ENCODE measurements at places on chromosomes 12 and 14. TPM values are rescaled to one million over a fixed set of nuclear protein-coding genes. Genes with fewer than 3 reads are reported as not detected.

GRCh38 chr14:69083181-69083580 is 69.7 kb downstream of the DCAF5 start:
- DNase-seq: no peak

DNA sequence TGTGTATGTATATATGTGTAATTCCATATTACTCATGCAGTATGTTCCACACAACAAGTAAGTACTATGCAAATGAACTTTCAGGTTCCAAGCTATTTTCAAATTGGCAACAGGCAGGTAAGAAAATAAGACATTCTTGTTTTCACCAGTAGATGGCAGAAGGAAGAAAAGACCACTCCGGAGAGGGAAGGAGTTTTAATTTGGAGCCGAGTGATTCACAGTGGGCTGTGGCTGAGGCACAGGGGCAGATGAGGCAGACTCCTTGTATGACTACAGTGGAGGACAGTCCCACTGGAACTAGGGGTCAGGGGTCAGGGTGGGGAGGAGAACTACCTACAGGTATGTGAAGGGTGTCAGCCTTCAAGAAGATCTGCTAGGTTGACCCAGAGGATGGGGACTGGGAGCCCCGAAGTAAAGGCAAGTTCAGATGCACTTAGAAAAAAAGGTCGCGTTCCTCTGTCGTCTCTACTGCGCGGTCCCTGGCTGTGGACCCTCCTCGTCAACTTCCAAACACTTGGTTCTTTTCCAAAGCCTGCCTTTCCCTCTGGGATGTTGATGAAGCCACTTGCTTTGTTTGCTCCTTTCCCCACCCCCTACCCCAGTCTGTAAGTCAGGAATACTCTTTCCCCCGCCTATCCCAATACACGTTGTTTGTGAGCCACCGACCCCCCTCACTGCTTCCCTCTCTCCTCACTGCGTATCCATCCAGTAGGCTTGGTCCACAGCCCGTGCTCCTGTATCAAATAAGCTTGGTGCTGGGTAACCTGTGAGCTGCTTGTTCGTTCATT is 24.1 kb downstream of the DDX47 start:
- DNase-seq: no peak

The LTB4R gene
- 35.1 TPM for total RNA-seq

The SMOC1 gene
- total RNA-seq: 9.8 TPM

DNA sequence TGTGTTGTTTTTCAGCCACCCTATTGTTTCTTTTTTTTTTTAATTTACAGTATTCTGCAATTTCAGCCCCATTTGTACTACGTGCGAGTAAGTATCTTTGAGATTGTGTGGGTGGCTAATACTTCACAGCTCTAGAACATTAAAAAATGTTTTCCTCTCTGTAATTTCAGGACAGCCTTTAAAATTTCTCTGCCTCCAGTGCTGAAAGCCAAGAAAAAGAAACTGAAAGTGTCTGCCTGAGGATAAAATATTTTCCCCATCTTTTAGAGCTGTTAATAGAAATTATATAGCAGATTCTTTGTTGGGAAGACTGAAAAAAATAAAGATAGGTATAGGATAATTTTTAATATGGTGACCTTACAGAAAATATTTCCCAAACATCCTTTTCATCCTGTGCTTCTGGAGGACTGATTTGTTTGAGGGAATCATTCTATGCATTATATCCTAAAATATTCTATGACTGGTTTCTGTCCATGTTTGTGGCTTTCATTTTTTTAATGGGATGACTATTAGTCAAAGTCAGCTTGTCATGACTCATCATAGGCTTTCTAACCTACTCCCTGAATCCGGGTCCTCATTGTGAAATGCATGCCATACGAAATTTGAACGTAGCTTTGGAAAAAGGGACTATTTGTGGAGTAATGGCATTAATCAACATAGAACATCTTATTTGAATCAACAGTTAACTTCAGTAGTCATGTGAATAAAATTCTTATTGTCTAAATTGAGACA is 10.8 kb upstream of the TCTN2 start:
- DNase-seq: no peak

- no peak for DNase-seq
Observed at GRCh38 chr14:101562659-101563351, 1.5 kb downstream of the DIO3 start.

GRCh38 chr14:75022655-75023054 is 19.9 kb downstream of the EIF2B2 start:
- DNase-seq: no peak

The ACVRL1 gene
- total RNA-seq: 115 TPM

GRCh38 chr12:112796067-112796466 is 4.5 kb downstream of the RPH3A start:
- DNase-seq: no peak

The MRPL42 gene
- total RNA-seq: 21.4 TPM

GRCh38 chr14:93305725-93306418 is 27.0 kb downstream of the BTBD7 start:
- DNase-seq: no peak

DNA sequence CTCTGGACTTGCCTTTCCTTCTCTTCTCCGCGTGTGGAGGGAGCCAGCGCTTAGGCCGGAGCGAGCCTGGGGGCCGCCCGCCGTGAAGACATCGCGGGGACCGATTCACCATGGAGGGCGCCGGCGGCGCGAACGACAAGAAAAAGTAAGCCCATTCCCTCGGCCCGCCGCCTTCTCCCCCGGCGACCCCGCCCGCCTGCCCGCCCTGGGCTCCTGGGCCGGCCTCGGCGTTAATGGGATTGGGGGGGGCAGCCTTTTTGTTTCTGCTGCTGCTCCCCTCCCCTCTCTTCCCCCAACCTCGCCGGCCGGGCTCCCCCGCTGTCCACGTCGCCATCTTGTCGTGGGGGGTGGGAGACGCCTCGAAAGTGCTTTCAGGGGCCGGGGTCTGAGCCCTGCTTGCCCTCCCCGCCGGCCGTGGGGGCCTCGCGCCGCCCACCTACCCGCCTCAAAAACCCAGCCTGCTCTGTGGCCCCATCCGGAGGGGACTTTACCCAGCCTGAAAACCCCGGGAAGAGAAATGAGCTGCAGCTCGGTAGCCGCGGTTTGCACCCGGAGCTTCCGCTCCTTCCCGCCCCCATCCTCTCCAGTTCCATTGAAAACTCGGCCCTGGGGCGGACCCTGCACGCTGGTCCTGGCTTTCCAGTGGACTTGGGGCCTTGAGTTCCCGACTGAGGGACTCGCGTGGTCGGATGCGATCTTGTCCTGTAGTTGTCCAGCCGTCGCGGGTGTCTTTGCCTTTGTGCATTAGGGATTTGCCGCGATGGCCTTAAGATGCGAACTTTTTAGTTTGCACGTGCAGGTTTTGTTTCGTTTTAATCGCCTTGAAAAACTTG is 598 bp downstream of the HIF1A start:
- no peak for DNase-seq

DNA sequence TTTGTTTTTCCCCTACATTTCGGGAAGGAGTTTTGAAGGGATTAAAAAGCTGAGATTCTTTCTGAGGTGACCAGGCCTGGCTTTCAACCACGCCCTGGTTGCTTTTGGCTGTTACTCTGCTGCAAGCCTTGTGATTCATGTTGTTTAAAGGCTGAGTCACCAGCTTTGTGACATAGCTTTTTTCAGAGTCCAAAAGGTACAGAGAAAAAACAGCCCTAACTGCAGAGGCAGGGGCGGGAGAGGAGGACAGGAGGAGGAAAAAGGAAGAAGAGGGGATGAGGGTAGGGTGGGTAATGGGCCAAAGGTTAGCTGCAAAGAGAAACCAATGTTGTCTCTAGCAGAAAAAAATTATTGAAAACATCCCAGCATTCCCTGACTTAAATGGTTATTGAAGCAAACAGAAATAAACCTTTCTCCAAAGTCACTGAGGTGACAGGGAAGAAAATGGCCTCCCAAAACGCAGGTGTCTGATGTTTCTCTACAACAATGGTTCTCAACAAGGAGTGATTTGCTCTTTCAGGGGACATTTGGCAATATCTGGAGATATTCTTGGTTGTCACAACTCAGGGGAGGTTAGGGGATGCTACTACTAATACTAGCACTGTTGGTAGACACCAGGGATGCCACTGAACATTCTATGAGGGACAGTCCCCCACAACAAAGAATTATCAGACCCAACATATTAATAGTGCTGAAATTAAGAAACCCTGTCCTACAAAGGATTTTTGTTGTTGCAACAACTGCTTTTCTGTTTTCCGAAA is 2.1 kb upstream of the UBC start:
- DNase-seq: peak; percentile 94

The TDP1 gene
- total RNA-seq: 10.8 TPM

DNA sequence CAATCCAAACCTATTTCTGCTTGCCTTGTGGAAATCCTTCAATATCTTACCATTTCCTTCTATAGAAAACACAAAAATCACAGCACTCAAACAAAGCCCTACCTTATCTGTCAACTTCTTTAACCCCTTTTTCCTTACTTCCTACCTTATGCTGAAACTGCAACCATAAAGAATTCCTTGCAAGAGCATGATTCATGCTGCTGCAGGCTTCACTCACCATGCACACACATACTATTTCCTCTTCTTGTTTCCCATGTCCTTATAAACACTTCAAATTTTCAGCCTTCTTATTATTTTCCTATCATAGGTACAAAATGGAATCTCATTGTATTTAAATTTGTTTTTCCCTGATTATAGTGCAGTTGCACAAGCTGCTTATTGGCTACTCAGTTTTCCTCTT is 23.3 kb downstream of the LMNTD1 start:
- no peak for DNase-seq

DNA sequence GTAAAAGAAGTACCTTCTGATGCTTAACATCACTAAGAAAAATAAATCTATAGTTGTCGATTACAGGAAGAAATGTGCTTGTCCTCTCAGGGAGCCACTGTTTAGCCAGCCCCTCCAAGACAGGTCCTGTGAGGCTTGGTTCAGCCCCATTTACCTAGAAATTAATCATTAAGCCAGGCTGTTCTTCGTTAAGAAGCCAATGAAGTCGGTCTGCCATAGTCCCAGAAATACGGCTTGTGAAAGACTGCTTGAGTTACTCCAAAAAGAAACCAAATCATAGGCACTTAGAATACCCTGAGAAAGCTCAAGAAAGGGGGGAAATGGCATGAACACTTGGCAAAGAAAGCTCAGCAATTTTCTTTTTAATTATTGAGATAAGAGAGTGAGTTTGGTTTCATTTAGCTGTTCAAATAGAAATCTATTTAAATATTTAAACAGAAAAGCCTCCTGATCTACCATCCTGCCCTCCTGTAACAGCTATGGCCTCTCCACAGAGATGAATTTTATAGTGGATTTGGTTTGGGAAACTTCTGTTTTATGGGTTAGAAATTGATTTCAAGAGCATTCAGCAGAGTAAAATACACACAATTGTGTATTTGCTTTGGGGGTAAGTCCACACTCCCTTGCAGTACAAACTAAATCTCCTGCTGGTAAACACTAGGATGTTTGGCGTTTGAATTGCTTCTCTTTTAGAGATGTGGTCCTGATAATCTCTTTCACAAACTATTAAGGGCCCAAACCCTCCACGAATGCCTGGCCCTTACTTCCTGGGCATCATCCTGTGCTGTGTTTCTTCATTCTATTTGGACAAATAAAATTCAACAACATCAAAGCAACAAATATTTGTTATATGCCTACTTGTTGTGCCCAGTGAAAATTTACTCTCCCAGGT is 234.4 kb downstream of the SEC23A start:
- no peak for DNase-seq

DNA sequence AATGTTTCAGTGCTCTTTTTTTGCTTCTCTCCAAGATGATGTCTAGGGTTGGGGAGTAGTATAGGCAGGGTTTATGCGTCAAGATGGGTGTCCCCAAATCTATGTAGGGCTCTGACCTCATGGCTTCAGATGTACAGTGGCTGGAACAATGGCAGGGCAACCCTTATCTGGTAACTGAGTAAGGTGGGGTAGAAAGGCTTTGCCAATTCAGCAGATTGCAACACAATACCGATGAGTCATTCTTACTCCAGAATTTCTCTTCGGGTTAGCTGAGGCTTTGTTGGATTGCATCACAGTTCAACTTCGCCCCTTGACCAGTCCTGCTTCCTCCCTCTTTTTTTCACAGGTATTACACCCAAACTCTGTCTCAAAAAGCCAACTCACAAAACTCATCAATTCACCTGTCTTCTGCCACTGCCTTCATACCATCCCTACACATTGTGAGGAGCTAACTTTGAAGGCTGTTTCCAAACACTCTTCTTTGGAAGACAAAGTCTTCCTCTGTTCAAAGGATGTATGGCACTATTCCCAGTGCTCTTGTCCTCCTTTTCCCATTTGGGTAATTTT is 190.2 kb upstream of the CNOT2 start:
- no peak for DNase-seq

The ALX1 gene
- 2.0 TPM for total RNA-seq

- no peak for DNase-seq
Observed at GRCh38 chr14:40119765-40120164, 687.5 kb upstream of the FBXO33 start.

DNA sequence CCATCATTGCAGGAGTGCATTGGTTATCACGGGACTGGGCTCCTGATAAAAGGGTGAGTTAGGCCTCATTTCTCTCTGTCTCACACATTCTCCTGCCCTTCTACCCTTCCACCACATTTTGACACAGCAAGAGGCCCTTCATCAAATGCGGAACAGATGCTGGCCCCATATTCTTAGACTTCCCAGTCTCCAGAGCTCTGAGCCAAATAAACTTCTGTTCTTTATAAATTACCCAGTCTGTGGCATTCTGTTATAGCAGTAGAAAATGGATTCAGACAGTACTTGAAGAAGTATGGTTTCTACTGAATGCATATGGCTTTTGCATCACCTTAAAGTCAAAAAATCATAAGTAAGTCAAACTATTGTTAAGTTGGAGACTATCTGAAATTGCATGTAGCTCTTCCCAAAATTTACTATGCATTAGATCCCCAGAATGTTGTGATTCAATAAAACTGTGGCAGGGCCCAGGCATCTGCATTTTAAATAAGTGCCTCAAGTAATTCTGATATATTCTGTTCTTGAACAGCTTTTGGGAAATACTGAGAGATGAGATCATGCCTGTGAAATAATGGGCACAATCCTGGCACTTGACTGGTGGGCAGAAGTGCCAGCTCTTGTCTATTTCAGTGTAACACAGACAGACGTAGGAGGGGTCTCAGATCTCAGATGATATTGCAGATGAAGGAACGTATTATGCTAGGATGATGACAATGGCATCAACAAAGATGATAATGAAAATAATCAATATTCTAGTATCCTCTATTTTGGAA is 68.2 kb downstream of the E2F7 start:
- no peak for DNase-seq

GRCh38 chr12:62722971-62723680 is 211.8 kb downstream of the PPM1H start:
- DNase-seq: no peak

DNA sequence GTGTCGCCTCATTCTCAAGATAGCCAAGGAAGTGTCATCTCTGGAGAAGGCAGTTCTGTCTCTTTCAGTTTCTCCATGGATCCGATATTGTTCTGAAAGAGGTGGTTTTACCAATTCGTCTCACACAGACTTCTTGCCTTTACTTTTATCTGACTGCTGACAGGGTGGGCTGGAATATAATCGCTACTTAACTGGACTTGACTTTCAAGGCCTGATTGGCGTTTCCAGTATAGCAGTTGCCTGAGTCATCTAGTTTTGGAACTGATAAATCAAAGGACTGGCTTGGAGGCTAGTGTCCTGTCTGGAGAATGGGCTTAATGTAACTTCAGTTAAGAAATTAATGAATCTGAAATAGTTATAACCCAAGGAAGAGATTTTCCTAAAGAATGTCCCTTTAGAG is 21.6 kb downstream of the PRKCH start:
- no peak for DNase-seq

Data from vagina (tissue), 2 donors.